ENCODE measurements at places on chromosomes 6 and 20.

DNA sequence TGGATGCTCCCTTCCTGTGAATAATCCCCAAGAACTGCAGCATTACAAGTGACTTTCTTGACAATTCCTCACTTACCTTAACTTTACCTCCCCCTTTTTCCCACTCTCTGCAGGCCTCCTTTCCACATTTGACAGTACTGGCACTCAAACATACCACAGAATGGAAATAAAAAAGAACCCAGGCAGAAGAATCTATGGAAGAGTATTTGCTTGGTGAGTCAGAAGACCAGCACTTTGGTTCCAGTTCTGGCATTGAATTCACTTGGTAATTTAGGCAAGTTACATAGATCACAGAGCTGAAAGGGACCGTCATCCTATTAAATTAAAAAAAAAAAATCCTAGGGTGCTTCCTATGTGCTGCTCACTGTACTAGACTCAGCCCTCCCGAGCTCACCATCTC, 55.0 kb downstream of the BTBD9 start:
- no peak for DNase-seq

DNA sequence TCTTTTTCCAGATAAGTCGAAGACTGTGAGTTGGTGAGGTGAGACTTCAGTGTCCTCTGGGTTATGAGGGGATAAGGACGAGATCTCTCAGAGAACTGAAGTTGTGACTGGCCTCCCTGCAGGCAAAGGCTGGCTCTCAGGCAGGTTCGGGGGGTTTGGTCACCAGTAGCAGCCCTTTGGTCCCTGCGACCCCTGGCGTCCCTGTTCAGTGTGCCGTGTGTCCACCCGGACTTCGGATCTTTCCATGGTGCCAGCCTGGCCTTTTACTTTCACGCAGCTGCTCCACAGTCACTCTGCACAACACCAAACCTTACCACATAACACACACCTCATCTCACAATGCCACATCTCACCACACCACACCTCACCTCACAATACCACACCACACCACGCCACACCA, 131.9 kb downstream of the ERMARD start:
- no peak for DNase-seq

GRCh38 chr6:34247481-34248197, 1.2 kb downstream of the SMIM29 start:
- DNase-seq = no peak

- DNase-seq = no peak
These were observed 20.2 kb upstream of the CD93 start for GRCh38 chr20:23106271-23106851.

- DNase-seq = no peak
These were observed 27.5 kb downstream of the NCOA7 start for GRCh38 chr6:125818225-125818657.

All from NCI-H1436 (cell line).